Fibroblast of skin of left quadriceps (primary cell): ENCODE measurements at places on chromosomes 3 and 15.

GRCh38 chr15:84725001-84725491, 9.1 kb upstream of the SEC11A start:
- DNase-seq, result no peak

GRCh38 chr3:119794971-119795612, 13.2 kb downstream of the NR1I2 start:
- DNase-seq, result no peak

GRCh38 chr3:44678480-44679116, 30.1 kb downstream of the ZNF35 start:
- no peak for DNase-seq

DNA sequence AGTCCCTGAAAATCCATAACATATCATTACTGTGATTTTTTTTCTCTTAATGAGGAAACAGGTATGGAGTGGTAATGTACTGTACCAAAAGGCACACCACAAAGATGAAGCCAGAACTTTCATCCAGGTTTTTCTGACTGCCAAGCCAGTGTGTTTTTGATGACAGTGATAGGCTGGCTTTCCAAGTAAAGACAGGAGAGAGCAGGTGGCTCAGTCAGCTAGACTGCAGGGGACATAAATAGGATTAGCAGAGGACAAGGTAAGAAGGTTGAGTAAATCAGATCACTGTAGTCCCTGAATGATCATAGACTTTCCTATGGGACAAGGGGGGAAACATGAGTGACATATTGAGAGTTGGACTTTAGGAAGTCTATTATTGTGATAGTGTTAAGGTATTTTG, 127.9 kb downstream of the GADL1 start:
- DNase-seq, result no peak

DNA sequence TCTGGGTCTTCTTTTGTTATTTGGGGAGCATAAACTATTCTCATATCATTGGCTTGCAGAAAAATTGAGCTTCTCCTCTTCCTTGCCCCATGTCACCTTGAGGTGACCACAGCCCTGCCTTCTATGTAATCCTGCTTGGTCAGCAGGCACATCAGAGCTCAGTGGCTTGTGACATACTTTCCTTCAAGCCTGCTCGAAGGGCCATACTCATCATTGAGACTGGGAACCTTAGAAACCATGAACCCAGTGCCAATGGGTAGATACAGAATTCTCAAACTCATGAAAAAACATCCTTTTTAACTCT, 3.7 kb upstream of the CCR2 start:
- DNase-seq, result no peak

GRCh38 chr3:101809178-101810021, 30.4 kb downstream of the NXPE3 start:
- DNase-seq, result no peak

DNA sequence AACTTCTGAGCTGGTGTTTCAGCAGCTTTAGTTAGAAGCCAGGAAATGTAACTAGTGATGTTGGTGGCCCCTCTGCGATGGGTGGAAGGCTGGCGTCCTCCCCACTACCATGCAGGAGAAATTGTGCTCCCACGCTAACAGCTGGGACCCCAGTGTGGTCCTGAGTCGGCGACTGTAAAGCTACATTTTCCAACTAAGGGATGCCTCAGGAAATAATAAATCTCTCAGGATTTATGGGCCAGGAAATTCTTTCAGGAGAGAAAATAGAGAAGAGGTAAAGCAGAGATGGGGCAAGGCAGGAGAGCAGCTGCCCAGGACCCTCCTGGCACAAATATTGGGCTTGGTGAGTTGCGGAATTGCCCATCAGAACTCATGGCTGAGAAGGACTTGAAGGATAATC, 186.9 kb downstream of the OPA1 start:
- DNase-seq, result no peak

GRCh38 chr3:67118122-67118521, 120.0 kb downstream of the KBTBD8 start:
- DNase-seq, result no peak

GRCh38 chr3:26484140-26484539, 138.4 kb upstream of the LRRC3B start:
- DNase-seq, result no peak

GRCh38 chr3:32620611-32621310, 50.1 kb upstream of the DYNC1LI1 start:
- DNase-seq, result no peak

- DNase-seq, result no peak
Measured at GRCh38 chr3:4804161-4805058, 174.8 kb upstream of the BHLHE40 start.

GRCh38 chr3:108208831-108209230, 13.4 kb downstream of the IFT57 start:
- no peak for DNase-seq

DNA sequence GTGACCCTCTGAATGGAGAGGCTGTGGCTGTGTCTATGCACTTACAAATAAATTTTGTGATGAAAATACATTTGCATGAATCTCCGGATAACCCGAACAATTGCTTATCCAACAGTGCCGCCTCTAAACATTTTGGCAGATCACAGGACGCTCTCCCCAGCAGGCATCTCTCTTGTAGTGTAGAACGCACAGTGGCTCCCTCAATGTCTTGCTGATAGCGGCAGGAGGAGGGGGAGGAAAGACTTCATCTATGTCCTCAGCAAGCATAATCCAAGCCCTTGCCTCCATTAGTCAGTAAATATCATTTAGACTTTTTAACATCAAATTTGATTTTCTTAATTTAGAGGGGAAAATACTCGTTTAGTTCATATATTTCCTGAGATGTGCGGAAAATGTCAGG, 318.1 kb upstream of the IGF1R start:
- DNase-seq, result no peak

DNA sequence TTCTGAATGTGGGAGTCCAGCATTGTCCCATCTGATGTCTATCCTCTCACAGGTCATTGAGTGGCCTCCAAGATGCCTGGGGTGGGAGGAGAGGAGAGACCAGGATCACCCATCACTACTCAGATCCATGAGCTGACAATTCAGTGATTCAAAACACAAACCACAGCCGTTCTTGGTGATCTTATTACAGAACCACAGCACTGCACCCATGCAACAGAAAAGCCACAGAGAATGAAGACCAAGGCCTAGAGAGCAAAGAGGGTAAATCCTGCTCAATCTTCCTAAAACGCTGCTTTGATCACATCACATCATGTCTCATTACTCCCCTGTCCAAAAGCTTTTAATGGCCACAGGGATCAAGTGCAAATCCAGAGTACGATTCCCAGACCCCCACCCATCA, 23.5 kb downstream of the ANP32A start:
- no peak for DNase-seq

GRCh38 chr3:139629033-139629432, 48.7 kb downstream of the NMNAT3 start:
- no peak for DNase-seq

DNA sequence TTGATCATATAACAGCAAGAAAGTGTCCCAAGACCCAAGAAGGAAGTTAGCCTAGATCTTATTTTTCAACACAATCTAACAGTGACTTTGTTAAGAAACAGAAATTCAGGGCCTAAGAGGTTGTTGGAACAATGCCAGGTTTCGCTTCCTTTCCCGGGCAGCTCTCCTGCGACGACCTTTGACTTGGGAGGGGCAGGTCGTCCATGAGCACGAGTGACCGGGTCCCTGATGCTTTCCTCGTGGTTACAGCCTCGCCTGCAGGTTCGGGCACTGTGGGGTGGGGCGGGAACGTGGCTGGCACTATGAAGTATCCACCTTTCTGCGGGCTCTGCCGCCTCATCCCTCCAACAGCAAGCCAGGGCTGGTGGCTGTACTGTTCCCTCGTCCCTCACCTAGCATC, 90.1 kb upstream of the RGMA start:
- DNase-seq, result no peak

GRCh38 chr3:30904996-30905395, 10.5 kb upstream of the GADL1 start:
- DNase-seq, result no peak

DNA sequence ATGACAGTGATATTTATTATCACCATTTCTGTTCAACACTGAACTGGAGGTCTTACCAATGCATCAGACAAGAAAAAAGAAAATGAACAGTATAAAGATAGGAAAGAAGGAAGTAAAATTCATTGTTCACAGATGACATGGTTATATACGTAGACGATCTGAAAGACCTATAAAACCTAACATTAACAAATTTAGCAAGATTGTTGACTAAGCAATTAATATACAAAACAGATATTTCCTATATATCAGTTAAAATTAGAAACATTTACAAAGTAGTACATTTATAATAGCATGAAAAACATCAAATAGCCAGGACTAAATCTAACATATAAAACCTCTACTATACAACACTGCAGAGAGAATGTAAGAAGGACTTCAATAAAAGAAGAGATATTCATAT, 92.8 kb upstream of the MELTF start:
- DNase-seq, result no peak

DNA sequence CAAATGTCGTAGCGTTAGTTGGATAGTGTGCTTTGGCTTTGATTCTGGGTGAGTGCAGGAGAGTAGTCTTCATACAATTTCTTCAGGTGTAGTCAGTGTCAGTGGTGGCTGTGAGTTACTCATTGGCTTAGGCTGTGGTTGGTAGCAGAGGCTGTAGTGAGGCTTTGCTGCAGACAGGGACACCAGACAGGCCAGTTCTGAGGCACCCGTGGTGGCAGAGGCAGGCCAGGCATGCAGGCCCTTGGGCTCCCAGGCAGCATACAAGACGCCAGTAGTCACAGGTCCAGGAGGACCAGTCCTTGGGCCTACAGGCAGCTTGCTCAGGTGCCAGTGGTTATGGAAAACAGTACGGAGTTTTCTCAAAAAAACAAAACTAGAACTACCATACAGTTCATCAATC, 61.3 kb downstream of the DMXL2 start:
- no peak for DNase-seq

GRCh38 chr3:161423911-161424522, 52.7 kb upstream of the SPTSSB start:
- no peak for DNase-seq

DNA sequence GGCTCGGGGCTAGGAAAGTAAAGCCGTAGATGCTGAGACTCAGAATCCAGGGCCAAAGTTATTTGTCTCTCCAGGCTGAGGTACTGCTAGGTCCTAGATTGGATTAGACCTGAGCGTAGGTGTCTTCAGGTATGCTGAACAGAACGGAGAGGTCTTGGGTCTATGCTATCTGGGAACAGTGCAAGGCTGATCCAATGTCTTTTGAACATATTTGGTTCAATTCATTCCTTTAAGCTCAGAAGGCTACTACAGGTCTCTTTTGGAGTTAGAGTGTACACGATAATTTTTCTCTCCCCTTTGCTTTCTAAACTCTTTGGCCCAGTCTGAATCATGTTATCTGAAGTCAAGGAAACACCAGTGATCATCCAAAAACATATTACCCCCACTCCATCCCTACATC, 137.5 kb upstream of the TBL1XR1 start:
- no peak for DNase-seq

- no peak for DNase-seq
Measured at GRCh38 chr15:96331144-96331944, 844 bp downstream of the NR2F2 start.

DNA sequence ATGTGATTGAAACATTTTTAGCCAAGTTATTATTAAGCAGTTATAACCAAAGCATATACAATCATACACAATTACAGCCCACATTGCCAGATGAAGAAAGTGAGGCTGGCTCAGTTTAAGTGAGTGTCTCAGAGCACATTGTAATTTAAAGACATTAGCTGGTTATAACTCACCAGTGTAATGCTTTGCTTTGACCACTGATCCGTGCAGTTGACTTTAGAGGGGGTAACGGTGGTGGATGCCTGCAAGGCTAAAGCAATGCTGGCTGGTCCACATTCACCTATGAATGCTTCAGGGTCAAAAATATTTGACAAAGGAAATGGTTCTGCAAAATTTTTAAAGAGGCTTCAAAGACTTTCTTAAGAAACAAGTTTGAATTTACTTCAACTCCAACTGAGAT, 1.2 kb downstream of the C3orf85 start:
- no peak for DNase-seq

- no peak for DNase-seq
Measured at GRCh38 chr3:133472242-133472641, 72.4 kb downstream of the BFSP2 start.

DNA sequence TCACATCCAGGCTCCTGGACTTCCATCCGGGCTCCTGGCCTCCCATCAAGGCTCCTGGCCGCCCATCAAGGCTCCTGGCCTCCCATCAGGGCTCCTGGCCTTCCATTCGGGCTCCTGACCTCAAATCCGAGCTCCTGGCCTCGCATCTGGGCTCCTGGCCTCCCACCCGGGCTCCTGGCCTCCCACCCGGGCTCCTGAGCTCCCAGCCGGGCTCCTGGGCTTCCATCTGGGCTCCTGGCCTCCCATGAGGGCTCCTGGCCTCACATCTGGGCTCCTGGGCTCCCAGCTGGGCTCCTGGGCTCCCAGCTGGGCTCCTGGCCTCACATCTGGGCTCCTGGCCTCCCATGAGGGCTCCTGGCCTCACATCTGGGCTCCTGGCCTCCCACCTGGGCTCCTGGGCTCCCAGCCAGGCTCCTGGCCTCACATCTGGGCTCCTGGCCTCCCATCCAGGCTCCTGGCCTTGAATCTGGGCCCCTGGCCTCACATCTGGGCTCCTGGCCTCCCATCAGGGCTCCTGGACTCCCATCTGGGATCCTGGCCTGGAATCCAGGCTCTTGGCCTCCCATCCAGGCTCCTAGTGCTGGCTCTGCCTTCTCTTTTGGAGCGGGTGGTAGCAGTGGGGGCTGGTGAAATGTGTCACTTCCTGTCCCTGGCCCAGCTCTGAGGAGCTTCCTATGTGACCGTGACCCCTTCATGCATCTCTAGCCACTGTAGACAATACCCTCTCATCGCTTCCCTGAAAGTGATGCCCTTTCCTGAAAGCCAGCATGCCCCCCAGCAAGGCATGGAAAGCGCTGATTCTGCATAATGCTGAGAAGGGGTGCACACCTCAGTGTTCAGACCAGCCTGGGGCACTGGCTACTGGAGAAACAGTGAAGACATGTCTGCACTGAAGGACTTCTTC, 62.7 kb upstream of the BLM start:
- no peak for DNase-seq
